ENCODE measurements at places on chromosomes 12 and 14. TPM values are rescaled to one million over a fixed set of nuclear protein-coding genes. Genes with fewer than 3 reads are reported as not detected.

FAM90A1 gene
- total RNA-seq: not detected

CLEC14A gene
- 414 TPM for total RNA-seq

NANOG gene
- total RNA-seq: not detected

CACNA2D4 gene
- total RNA-seq: 0.51 TPM

AKAP5 gene
- 0.75 TPM for total RNA-seq

PRH2 gene
- total RNA-seq: not detected

OLR1 gene
- total RNA-seq: not detected

TAS2R46 gene
- 2.4 TPM for total RNA-seq

GPX2 gene
- not detected for total RNA-seq

AKAP3 gene
- total RNA-seq: 0.62 TPM

OTUB2 gene
- 1.1 TPM for total RNA-seq

TMPRSS12 gene
- not detected for total RNA-seq

MEG3 gene
- total RNA-seq: 227 TPM

NGDN gene
- total RNA-seq: 36.3 TPM

SLC5A8 gene
- not detected for total RNA-seq

CCDC92 gene
- total RNA-seq: 41.6 TPM

C12orf54 gene
- total RNA-seq: not detected

SCNN1A gene
- 0.18 TPM for total RNA-seq

WDHD1 gene
- 22.5 TPM for total RNA-seq

LYZ gene
- not detected for total RNA-seq

IFNG-AS1 gene
- not detected for total RNA-seq

TMEM52B gene
- 0.24 TPM for total RNA-seq

RIC8B gene
- 13.7 TPM for total RNA-seq

ZCCHC8 gene
- total RNA-seq: 24.4 TPM

SOAT2 gene
- not detected for total RNA-seq

GSG1 gene
- total RNA-seq: not detected

TMEM132C gene
- not detected for total RNA-seq

CCDC184 gene
- 0.18 TPM for total RNA-seq

HNF1A gene
- total RNA-seq: not detected

SDSL gene
- 5.7 TPM for total RNA-seq

RHOJ gene
- 177 TPM for total RNA-seq

GARIN6 gene
- total RNA-seq: not detected
